Activated naive CD8-positive, alpha-beta T cell treated with anti-CD3 and anti-CD28 coated beads, Interleukin-2, amount 50 U/mL, for 24 hours (primary cell): ENCODE measurements at places on chromosomes 12 and 14.

GRCh38 chr14:91607322-91608047 is 97.4 kb upstream of the PPP4R3A start:
- no peak for DNase-seq

DNA sequence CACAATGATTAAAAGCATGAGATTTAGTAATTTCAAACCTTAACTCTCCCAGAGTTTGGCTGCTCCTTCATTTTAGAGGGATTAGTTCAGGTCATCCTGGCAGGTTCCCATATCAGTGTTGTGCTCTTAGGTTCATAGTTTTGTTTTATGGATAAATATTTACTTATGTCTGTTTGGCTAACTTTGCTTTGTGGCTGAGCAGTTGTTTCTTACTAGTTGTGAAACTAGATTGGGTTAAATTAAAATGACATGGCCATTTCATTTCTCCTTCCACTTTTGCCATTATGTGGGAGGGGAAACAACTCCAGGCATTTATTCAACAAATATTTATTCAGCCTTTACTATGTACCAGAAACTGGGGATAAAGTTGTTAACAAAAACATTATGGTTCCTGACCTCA is 158.8 kb downstream of the TMTC3 start:
- no peak for DNase-seq

GRCh38 chr12:72207079-72207478 is 65.1 kb upstream of the TRHDE start:
- no peak for DNase-seq

DNA sequence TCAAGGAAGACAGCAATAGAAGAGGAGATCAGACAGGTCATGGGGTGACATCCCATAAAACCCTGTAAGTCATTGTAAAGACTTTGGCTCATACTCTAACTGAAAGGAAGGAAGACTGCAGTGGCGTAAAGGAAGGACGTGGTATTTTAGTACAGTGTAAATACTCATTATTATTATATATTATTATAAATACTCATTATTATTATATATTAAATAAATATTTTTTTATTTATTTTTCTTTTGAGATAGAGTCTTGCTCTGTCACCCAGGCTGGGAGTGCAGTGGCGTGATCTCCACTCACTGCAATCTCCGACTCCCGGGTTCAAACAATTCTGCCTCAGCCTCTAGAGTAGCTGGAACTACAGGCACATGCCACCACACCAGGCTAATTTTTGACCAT is 15.1 kb upstream of the LRP10 start:
- DNase-seq = no peak

DNA sequence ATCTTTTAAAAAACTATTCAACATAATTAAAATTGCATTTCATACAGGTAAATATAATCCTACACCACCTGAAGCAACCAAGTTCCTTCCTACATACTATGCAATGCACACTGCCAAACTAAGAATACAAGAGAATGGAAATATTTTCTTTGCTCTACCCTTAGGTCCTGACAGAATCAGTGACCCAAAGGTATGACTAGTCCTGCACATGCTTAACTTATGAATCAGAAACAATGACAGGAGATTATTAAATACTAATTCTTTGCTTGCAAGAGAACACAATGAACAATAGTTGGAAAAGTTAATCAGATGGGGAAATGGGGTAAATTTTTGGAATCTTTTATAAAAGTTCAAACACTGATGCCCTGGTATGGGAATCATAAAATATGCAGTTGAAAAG is 220.1 kb downstream of the SOX5 start:
- DNase-seq = no peak

GRCh38 chr14:28926122-28926521 is 159.5 kb downstream of the FOXG1 start:
- no peak for DNase-seq

DNA sequence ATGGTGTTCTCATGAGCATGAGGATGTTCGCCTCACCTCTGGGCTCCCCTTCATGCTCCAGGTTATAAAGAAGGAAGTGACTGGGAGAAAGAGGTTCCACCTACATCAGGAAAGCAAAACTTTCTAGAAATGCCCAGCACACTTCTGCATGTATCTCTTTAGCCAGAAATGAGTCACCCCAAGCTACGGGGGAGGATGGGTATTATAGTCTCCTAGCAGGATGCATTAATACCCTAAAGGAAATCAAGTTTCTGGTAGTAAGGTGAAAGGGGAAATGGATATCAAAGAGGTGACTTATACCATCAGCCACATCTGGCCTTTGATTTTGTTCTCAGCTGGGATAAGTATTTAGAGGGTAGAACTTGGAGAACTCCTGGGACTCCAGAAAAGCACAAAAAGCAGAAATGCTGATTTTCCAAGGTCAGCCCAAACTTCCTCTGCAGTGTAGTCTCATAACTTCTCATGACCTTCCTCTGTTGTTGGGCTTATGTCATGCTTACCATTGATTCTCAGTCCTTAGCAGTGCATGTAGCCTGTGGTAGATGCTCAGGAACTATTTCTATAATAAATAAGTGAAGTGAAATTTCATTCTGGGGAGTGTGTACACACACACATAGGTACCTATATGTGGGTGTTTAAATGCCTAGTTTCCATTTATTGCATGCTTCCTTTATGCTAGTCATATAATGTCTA is 209.4 kb upstream of the CRY1 start:
- DNase-seq = no peak

DNA sequence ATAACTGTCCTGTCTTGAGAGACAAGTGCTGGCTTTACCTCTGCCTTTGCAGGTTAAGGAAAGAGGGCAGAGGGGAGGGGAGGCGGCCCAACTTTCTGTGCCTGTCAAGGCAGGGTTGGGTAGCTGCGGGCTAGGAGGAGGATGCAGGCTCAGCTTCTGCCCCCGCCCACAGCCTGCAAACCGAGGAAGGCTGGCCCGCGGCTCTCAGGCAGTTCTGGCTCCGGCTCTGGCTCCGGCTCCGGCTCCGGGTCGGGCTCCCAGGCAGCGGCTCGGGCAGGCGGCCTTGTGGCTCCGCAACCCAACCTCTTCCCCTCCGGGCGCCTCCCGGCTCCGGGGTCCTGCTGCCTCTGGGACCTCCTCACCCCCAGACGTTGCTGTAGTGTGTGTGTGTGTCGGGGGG is 92.9 kb downstream of the TMEM30B start:
- no peak for DNase-seq
